ENCODE measurements at places on chromosomes 3 and 15. TPM values are rescaled to one million over a fixed set of nuclear protein-coding genes. Genes with fewer than 3 reads are reported as not detected.

The SLC28A1 gene
- 0.80 TPM for total RNA-seq

The CHAC1 gene
- total RNA-seq: 20.9 TPM

The FAM107A gene
- 2.2 TPM for total RNA-seq

The GOLGA6L7 gene
- total RNA-seq: not detected

The ADIPOQ gene
- total RNA-seq: 0.58 TPM

The NTRK3 gene
- 1.2 TPM for total RNA-seq

The GRK7 gene
- total RNA-seq: not detected

The MCF2L2 gene
- 0.25 TPM for total RNA-seq

The MAP1A gene
- total RNA-seq: 1.9 TPM

DNA sequence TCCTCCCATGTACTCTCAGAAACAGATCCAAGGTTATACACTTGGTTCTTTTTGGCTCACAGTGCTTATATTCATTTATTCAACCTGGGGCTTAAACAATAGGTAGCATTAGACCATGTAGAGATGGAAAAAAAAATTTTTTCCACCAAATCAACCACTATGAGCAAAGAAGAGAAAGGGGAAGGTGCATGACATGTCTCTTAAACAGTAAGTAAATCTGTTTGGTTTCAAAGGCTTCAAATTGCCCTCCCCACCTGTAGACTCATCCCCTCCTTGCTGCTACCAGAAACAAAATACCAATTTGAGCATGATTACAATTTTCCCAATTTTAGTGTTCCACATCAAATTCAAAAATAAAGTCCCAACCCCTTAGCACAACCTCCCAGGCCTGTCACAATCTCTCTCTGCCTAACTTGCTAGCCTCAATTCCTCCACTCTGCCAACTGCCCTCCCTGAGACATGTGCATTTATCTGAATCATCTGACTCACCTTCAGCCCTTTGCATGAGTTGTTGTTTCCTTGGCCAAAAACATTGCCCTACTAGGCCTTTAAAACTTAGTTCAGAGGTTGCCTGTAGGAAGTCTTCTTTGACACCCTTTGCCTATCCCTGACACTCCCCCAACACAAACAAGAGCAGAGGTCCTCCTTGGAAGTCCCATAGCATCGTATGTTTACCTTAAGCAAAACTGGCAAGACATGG is 30.3 kb upstream of the TSC22D2 start:
- DNase-seq: no peak

- DNase-seq: peak; percentile 76
Measured at GRCh38 chr15:67063689-67064606, 1.5 kb upstream of the SMAD3 start.
